ENCODE measurements at places on chromosomes 7 and 10.

- no peak for DNase-seq
These were observed 214.7 kb downstream of the MAD1L1 start for GRCh38 chr7:2017914-2018568.

DNA sequence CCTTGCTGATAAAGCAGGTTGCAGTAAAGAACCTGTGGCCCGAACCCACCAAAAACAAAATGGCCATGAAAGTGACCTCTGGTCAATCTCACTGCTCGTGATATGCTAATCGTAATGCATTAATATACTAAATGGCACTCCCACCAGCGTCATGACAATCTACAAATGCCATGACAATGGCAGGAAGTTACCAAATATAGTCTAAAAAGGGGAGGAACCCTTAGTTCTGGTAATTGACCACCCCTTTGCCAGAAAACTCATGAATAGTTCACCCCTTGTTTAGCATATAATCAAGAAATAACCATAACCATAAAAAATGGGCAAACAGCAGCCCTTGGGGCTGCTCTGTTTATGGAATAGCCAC, 1139.4 kb upstream of the LRRN3 start:
- no peak for DNase-seq

GRCh38 chr10:132394936-132395703, 1.9 kb upstream of the PWWP2B start:
- no peak for DNase-seq

DNA sequence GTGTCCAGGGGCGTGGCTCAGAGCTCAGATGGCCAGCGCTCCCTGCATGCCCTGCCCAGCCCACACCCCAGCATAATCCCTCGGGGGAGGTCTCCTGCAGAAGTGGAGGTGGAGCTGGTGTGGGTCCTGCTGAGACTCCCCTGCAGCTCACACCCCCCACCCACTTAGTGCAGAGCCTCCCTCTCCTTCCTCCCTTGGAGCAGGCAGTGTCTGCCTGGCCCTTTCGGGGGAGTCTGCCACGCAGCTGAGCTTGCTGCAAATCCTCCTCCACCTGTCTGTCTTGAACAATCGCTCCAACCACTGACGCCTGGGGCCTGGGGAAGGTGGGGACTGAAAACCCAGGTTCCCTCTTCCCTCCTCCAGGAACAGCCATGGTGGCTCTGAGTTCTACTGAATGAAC, 219.7 kb upstream of the PPP2R2D start:
- DNase-seq = no peak

DNA sequence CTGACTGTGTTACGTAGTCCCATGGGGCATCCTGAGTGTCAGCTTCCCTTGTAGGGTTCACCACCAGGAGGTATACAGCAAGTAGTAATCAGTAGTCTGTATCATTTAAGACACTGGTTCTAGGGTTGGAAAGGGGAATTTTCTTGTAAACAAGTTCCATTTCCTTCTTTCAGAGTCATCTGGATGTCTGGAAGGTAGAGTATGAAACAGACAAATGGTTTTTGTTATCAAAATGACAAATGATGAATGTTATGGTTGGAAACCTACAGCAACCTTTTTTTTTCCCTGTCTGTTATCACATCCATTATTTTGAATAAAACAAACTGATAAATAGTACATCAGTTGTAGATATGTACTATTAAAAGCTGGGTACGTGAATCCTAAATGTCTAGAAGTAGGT, 19.1 kb downstream of the SEMA3A start:
- DNase-seq = no peak

DNA sequence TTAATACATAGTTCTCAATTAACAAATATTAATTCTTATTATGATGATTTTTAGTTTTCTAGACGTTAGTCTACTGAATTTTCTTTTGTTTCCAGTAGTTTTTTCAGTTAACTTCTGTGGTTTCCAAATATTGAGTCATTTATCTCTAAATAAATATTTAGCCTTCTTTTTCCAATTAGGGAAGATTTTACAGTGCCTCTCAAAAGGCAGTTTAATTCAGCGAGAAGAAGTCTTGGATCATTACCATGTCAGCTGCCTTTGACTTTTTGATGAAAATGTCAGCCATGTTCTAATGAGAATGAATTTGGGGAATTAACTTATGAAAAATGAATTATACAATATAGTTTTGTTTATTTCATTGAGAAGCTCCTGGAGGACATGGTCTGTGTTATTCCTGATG, 90.0 kb downstream of the CDK14 start:
- DNase-seq = no peak

DNA sequence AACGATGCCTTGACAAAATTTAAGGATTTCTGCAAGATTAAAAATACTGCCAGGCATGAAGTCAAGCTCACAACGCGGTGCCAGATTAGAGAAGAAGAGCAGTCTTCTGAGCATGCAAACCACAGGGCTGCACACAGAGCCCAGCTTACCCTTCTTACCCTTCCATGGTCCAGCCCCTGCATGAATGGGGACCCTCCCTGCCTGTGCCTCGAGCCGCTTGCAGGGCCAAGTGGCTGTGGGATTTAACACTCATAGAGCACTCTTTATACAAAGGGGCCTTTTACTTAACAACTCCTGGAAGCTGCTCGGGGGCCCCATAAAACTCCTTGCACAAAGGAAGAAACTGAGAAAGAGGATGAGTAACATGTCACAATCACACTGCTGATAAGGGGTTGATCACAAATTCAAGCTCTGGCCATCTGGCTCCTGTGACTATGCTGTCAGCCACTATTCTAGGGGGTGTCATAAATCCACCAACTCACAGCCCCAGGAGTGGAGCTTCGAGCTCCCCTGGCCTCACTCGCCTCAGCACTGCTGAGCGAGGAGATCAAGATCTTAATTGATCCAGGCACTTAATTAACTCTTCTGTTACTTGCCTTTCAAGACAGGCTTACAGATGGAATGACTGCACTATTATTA, 514.8 kb downstream of the TNS3 start:
- no peak for DNase-seq

- DNase-seq = no peak
These were observed 211.2 kb downstream of the GLI3 start for GRCh38 chr7:42025635-42026375.

DNA sequence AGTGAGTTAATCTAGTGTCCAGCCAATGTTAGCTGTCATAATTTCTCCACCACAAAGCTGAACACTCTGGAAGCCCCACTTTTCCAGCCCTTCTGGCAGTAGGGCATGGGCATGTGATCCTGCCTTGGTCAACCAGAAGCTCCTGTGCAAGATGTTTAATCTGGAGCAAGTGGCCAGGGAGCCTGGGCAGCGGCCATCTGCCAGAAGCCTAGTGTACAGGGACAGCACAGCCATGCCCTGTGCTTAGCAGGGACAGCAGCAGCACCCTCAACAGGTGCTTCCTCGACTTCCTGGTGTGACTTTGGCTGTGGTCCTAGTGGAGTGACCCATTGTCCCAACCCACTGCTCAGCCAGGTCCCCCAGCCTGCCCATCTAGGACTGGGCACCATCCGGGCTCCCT, 10.3 kb downstream of the RBP3 start:
- DNase-seq = no peak

- no peak for DNase-seq
These were observed 1.6 kb upstream of the COL13A1 start for GRCh38 chr10:69800109-69800508.

- no peak for DNase-seq
These were observed 80.9 kb upstream of the SHH start for GRCh38 chr7:155893176-155893575.

DNA sequence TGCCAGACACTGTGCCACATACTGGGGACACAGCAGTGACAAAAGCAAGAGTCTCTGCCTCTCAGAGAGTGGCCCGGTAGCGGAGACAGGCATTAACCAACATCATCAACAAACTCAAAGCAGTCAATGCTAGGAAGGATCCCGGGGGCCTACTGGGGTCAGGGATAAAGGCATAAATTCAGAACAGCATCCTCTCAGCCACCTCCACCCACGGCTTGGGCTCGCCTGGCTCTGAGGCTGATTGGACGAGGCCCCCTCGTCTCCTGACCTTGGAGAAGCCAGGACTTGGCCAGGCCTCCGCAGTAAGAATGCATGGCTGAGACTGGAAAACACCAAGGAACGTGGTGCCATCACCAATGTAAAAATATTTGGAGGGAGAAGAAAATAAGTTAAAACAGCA, 102.1 kb downstream of the ARHGAP22 start:
- DNase-seq = no peak

GRCh38 chr7:79176859-79177477, 276.5 kb downstream of the MAGI2 start:
- peak; percentile 15 for DNase-seq

GRCh38 chr7:16344927-16345326, 76.4 kb downstream of the CRPPA start:
- DNase-seq = no peak

DNA sequence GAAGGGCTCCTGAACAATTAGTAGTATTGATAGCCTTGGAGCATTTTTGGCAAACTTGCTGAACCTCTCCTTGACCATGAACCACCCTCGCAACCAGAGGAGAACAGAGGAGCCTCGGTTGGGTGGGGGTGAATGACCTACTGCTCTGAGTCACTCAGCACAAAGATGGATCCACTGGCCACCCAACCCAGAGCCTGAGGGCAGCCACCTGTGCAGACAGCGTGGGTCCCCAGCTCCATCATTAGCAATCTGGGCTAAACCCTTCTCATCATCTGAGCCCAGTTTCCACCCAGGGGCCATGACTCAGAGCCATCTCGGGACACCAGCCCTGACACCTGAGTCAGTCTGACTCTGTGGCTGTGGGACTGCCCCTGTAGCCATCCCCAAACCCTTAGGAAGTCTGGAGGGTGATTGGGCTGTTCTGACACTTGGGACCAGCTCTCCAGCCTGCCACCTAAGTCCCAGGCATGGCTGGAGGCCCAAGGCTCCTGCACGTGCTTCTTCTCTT, 171.8 kb upstream of the GPR26 start:
- no peak for DNase-seq

DNA sequence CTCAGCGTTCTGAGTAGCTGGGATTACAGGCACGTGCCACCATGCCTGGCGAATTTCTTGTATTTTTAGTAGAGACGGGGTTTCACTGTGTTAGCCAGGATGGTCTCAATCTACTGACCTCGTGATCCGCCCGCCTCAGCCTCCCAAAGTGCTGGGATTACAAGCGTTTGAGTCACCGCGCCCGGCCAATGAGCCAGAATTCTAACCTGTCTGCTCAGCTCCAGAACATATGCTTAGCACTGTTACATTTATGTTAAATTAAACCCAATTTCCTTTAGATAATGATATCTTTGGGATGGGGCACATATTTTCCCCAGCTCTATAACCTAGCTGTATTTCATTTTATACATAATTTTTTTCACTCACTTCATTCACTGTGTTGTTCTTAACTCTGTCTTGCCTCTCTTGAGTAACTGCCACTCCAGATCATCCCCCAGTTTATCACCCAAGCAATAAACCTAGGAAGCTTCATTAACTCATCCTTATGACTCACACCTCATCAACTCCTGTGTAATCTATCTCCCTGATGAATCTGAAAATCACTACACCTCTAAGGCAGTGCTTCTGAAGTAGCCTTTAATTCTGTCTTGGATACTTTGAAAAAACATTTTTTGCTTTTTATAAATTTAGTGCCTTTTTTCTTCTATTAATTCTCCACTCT, 559.7 kb upstream of the ZWINT start:
- no peak for DNase-seq

DNA sequence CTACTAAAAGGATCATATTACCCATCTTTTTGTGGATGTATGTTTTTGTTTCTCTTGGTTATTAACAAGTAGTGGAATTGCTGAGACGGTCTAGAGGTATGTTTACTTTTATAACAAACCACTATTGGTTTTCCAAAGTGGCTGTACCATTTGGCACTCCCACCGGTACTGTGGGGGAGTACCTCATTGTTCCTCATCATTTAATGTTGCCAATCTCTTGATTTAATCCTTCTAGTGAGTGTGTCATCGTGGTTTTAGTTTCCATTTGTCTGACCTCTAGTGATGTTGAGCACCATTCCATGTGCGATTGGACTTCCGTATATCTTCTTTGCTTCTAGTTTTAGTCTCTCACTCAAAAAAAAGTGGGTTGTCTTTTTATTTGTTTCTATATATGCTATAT, 50.4 kb downstream of the RBM33 start:
- DNase-seq = no peak

GRCh38 chr7:149604521-149604920, 106.9 kb upstream of the ZNF746 start:
- no peak for DNase-seq

- no peak for DNase-seq
These were observed 20.6 kb downstream of the WDR86 start for GRCh38 chr7:151389096-151389767.

DNA sequence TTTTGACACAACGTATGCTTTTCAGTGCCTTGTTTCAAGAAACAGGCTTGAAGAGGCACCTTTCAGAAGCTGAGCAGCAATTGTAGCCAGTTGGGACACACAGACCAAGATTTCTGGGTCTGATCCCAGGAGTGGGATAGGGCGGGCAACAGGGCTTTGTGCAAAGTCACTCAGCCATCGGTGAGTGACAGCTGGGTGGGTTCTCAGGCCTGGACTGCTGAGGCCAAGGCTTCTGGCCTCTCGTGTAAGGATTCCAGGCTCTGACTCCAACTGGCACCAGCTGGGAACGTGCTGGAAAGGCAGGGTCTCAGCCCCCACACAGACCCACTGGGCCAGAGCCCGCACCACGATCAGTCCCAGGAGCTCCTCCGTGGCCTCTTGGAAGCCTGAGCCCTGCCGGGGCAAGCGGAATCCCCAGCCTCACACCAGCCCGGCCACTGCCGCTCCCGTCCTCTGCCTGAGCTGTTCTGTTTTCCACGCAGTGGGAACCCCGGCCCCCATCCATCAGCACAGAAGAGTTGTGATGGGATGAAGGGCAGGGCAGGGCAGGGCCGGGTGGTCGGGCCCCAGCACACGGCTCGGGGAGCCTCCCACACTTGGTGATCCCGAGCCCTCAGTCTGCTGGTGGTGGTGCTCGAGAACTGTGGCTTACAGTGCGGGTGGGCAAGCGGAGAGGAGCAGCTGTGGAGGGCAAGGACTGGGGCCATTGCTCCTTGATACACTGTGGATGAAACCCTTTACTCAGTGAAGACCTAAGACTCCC, 46.8 kb downstream of the VIPR2 start:
- DNase-seq = peak; percentile 39

GRCh38 chr7:98123365-98123696, 16.7 kb downstream of the LMTK2 start:
- no peak for DNase-seq

- DNase-seq = no peak
These were observed 53.2 kb downstream of the STK17A start for GRCh38 chr7:43636093-43636492.

GRCh38 chr7:124269774-124270173, 236.9 kb upstream of the TMEM229A start:
- no peak for DNase-seq

GRCh38 chr10:3068201-3068967, 1.0 kb downstream of the PFKP start:
- DNase-seq = peak; percentile 58

Data from head of caudate nucleus (tissue), 42 donors.